ENCODE measurements at places on chromosomes 4 and X.
A peak's percentile ranks its signal among the peaks of the same experiment; 100 is the strongest.

- no peak for ATAC-seq
These were observed 1.1 kb downstream of the LGI2 start for GRCh38 chr4:25029479-25030276.

DNA sequence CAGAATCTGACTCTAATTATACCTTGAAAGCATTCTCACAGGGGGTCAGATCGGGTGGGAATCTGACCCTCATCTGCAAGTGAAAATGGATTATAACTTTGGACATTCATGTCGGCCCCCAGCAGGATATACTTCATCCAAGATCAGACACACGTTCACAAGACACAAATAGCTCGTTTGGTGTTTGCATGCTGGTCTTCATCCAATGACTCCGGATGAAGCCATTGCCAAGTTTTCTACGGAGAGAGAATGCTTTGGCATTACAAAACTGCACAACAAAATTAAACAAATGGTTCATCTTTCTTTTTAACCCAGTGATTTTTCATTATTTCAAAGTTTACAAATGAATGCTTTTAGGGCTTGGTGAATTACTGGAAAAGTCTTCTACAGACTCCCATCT lies 105.5 kb downstream of the MID1 start:
- no peak for ATAC-seq

GRCh38 chrX:30888526-30889146 lies 418 bp downstream of the TAB3 start:
- ATAC-seq = peak; percentile 3

DNA sequence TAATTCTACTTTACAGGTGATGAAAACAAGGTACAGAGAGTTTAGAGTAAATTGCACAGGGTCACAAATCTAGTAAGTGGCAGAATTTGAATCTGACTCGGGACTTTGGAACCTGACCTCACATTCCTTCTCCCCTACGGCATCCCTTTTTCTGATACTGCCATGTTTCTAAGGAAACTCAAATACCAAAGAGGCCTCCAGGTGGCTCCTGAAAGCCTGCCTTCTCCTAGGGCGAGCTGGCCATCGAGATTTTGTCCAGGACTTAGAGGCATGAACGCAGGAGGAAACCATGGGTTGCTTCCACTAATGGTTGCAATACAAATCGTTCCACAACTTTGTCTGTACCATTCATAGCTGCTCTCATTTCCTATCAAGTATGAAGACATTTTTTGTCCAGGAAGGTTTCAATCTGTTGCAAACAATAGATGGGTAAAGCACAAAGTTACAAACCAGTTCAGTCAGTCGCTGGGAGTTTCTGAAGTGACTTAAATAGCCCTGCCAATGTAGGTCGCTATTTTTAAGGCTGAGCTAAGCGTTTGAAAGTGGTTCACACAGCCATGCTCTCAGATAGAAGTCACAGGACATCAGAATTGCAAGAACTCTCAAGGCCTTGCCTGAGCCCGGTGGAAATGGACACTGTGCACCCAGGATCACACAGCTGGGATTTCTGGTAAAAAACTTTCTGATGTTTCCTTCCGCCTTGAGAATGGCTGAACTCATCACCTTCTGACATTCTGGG lies 296.6 kb upstream of the PRPS2 start:
- no peak for ATAC-seq

DNA sequence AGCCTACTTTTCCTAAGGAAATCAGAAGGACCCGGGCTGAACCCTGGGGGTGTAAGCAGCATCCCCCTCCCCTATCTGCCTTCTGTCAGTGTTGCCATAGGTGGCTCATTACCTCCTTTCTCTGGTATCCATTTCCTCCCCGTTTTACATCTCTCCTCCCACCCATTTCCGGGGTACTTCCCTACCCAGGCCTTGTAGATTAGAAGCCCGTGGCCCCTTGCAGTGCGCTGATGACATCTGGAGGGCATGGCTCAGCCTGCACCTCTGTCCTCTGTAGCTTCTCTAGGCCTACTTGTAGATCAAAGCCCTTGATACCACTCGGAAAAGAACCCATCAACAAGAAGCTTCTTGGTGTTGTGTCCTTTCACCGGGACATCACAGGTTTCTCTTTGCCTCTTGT lies 71.8 kb downstream of the NBDY start:
- ATAC-seq = no peak

- ATAC-seq = no peak
These were observed 11.0 kb downstream of the DHRSX start for GRCh38 chrX:2489446-2490445.

Measured in esophagus mucosa (tissue), 1 donor.